Tibial artery (tissue), 4 donors: ENCODE measurements at places on chromosomes 12 and 14.
A peak's percentile ranks its signal among the peaks of the same experiment; 100 is the strongest.

- H3K4me3 ChIP-seq, result no peak overlapping the region
- no peak overlapping the region for H3K27ac ChIP-seq
- DNase-seq, result no peak
Measured at GRCh38 chr14:33493266-33493665, 457.6 kb downstream of the EGLN3 start.

DNA sequence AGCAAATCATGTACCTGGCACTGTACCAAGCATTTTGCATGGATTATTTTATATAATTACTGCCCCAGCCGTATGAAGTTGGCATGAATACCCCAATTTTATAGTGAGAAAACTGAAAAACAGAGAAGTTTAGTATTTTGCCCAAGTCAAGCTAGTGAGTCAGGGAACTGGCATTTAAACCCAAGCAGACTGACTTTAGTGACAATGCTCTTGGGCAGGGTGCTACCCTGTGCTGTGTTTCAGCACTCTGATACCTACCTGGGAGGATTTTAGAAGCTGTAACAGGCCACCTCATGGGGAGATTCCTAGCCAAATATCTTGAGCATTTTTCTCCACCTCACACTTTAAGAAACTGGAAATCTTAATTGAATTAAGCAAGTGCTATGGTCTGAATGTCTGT, 98.1 kb upstream of the MAX start:
- no peaks in the 10 kb centered on the region for H3K4me1 ChIP-seq
- H3K36me3 ChIP-seq, result no peaks in the 10 kb centered on the region
- no peak overlapping the region for H3K4me3 ChIP-seq
- H3K27ac ChIP-seq, result no peak overlapping the region

DNA sequence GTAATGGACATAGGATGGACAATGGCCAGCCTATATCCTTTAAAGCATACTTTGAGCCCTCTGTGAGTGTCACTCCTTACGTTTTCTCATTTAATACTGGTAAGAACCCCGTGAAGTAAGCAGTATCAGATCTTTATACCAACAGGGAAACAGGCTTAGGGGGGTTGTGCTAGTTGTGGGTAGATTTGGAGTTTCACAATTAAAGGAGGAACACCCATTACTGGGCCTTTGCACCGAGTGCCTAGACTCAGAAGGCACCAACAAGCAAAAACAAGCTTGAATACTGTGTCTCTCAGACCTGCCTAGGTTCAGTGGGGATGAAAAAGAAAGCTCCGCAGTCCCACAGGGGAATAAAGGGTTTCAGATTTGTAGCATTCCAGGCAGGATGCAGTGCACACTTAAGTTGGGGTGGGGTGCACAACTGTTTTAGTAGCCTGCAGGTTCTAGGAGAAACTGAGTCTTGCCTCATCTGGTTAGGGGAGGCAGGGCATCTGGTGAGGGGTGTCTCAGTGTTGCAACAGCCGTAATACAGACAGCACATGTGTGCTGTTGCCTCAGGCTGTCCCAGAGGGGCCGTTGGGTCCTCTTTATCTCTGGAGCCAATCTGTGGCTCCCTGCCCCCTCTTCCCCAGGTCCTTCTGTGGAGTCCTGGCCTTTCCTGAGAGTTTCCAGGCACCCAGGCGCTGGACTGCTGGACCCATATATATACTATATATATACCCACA, 51.2 kb downstream of the IRAK3 start:
- no peaks in the 10 kb centered on the region for H3K36me3 ChIP-seq
- DNase-seq, result no peak
- no peak overlapping the region for H3K27ac ChIP-seq
- H3K4me1 ChIP-seq, result no peaks in the 10 kb centered on the region
- H3K4me3 ChIP-seq, result no peak overlapping the region

DNA sequence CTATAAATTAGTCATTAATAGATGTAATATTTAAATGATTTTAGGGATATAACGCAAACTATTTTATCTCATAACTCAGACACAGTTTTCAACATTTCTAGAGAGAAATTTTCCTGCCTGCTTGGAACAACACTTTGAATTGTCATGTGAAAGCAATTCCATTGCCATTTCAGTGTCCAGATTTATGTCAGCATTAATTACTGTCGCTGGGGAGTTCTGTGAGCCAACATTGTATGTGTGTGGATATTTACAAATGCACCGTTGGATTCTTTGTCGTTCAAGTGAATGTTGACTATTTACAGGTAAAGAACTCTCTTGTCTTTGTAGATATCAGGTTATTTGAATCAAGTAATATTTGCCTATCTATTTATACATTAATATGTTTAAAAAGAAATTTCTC, 465.3 kb upstream of the RGS6 start:
- H3K27ac ChIP-seq, result peak overlapping the region; percentile 22
- H3K4me1 ChIP-seq, result no peaks in the 10 kb centered on the region
- no peak overlapping the region for H3K4me3 ChIP-seq
- H3K27me3 ChIP-seq, result no peaks in the 10 kb centered on the region

DNA sequence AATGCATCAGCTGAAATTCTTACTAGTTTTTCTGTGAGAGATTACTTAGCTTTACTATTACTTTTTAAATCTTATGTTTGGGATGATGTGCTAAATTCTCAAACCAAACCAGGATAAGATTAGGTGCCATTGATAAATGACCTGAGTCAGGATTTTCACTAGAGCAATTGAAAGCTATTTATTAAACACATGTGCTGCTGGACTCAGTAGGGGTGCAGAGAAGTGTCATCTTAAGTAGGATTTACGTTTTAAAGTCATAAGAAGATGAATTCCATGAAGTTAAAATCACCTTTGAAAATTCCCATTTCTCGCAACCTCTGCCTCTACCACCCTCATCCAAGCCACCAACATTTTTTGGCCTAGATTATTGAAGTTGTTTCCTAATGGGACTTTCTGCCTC, 8.8 kb downstream of the TMEM263 start:
- no peaks in the 10 kb centered on the region for H3K4me1 ChIP-seq
- H3K36me3 ChIP-seq, result peaks cover 34% of the 10 kb centered on the region

GRCh38 chr14:105486974-105487448, 325 bp downstream of the CRIP1 start:
- peak overlapping the region; percentile 65 for H3K4me3 ChIP-seq
- peak overlapping the region; percentile 98 for H3K27ac ChIP-seq
- H3K4me1 ChIP-seq, result peaks cover 72% of the 10 kb centered on the region
- H3K36me3 ChIP-seq, result no peaks in the 10 kb centered on the region
- H3K27me3 ChIP-seq, result no peaks in the 10 kb centered on the region
- peak; percentile 95 for DNase-seq

DNA sequence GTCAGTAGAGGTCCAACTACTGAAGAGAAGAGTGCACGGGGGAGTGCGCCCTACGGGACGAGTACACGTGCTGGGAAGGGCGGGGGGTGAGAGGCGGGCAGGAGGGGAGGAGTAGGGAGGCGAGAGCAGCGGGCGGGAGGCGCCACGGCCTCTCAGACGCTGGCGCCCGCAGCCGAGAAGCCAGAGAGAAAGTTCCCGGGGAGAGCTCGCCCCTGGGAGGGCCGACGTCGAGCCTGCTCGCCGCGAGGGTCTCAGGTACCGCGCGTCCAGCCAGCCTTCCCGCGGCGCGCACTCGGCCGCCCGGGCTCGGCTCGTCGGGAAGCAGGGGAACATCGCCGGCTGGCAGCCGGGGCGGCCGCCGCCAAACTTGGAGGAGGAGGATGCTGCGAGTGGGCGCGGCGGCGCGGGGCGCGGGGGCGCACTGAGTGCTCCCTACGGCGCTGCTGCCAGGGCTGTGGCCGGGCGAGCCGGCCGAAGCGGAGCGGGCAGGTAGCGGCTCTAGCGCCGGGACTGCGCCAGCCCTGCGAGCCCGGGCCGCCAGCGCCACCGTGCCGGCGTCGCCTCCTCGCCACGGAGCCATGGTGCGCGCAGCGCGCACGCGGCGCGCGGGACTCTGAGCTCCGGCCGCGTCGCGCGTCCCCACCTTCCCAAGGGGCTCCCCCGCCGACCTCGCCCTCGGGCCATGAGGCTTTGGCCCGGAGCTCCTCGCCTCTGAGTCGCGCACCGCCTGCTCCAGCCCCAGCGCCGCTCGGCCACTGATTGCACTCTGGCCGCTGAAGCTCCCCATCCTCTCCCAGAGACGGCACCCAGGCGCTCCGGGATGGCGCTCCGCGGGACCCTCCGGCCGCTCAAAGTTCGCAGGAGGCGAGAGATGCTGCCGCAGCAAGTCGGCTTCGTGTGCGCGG, at the start of gene SLC24A4:
Gene SLC24A4, plus strand, starts transcription at position 155 of the 905 bp plus-strand sequence. Its CDS starts 666 bp downstream, at position 821.
- no peaks in the 10 kb centered on the region for H3K36me3 ChIP-seq
- DNase-seq, result no peak
- peak within 1 kb of the TSS; percentile 43 for H3K4me3 ChIP-seq
- H3K4me1 ChIP-seq, result peaks cover 23% of the 10 kb centered on the region
- peaks cover 27% of the 10 kb centered on the region for H3K27me3 ChIP-seq
- no peak within 1 kb of the TSS for H3K27ac ChIP-seq

DNA sequence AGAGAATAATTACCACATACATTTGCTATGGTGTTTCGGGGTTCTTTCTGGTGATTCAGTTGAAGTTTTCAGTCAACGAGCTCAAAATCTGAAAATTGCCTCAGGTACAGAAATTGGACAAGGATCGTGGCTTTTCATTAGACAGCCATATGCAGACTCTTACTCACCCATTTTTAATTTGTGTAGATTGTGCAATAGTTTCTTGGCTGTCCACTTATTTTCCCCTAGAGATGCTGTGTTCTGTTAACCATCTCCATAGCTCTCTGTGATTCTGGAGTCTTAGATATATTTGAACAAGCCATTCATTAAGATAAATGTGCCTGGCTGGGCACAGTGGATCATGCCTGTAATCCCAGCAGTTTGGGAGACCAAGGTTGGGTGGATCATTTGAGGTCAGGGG, 497.1 kb upstream of the RPL10L start:
- H3K4me1 ChIP-seq, result no peaks in the 10 kb centered on the region
- no peak for DNase-seq
- H3K27ac ChIP-seq, result no peak overlapping the region
- no peaks in the 10 kb centered on the region for H3K36me3 ChIP-seq

GRCh38 chr12:19045426-19045825, 84.1 kb upstream of the PLEKHA5 start:
- H3K36me3 ChIP-seq, result no peaks in the 10 kb centered on the region
- H3K27me3 ChIP-seq, result no peaks in the 10 kb centered on the region
- no peak overlapping the region for H3K4me3 ChIP-seq

- H3K4me1 ChIP-seq, result no peaks in the 10 kb centered on the region
- peaks cover 21% of the 10 kb centered on the region for H3K36me3 ChIP-seq
- no peaks in the 10 kb centered on the region for H3K27me3 ChIP-seq
- H3K4me3 ChIP-seq, result no peak overlapping the region
Measured at GRCh38 chr12:42469355-42470175, 120.0 kb downstream of the PRICKLE1 start.
